ENCODE measurements at places on chromosomes 2 and 18.

DNA sequence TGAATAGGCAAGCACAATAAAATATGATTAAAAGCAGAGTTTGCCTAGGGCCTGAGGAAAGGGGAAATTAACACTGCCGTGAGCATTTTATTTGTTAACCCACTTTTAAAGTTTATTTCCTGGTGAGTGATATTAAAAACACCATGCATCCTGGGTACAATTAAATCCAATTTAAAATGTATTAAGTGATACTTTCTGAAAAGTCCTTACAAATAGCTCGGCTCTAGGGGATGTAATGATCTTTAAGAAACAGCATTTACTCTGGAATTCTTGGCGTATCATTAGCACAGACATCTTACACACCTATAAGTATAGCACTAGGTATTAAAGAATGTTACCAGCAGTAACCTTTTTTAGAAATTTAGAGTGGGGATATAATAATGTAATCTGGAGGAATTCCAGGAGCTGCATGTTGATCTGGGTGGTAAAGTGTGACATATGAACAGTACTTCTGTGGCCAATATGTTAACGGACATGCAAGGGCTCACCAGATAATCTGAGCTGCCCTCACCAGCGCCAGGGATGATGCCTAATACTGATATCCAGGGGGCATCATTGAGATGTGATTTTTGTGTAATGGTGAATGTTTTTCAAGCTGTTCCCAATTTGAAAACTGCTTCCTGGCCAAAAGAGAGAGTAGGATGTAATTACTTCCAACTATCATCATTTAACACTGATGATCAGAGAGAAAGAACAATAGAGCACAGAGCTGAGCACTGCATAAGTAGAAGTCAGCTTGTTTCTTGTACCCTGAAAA, 235.9 kb downstream of the DSEL start:
- no peak for DNase-seq

- DNase-seq, result no peak
These were observed 8.6 kb downstream of the AGFG1 start for GRCh38 chr2:227480528-227480927.

- no peak for DNase-seq
These were observed 76.5 kb downstream of the NOL10 start for GRCh38 chr2:10613263-10613662.

GRCh38 chr2:207040696-207041095, 101.4 kb downstream of the CPO start:
- no peak for DNase-seq

- DNase-seq, result no peak
These were observed 23.8 kb downstream of the SOWAHC start for GRCh38 chr2:109637749-109638570.

GRCh38 chr2:36486521-36487044, 111.4 kb downstream of the FEZ2 start:
- peak; percentile 85 for DNase-seq

GRCh38 chr2:5482929-5483331, 209.3 kb upstream of the SOX11 start:
- DNase-seq, result no peak

DNA sequence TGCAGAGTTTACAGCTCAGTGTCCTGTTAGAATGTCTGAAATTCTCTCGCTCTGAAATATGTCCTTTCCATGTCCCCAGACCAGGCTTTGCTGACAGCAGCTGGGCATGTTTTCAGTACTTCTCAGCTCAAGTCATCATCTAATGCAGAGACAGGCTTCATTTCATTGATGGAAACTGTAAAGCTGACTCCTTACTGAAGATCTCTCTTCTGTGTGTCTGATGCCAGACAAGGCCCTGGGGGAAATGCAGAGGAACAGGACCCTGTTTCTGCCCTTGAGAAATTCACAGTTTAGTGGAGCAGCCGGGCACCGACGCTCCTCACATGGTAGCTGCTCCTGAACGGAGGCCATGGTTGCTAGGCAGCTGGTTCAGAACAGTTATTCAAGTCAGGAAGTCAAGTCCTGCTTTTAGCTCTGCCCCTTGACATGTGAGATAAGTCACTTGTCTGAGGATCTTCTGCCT, 24.6 kb upstream of the FZD7 start:
- no peak for DNase-seq

GRCh38 chr2:173235947-173236803, 118.5 kb upstream of the CDCA7 start:
- no peak for DNase-seq

GRCh38 chr2:120778244-120778643, 42.6 kb downstream of the GLI2 start:
- DNase-seq, result no peak

GRCh38 chr2:86023366-86023712, 82.3 kb downstream of the POLR1A start:
- no peak for DNase-seq
